Progenitor cell of endocrine pancreas (in vitro differentiated cells): ENCODE measurements at places on chromosomes 4 and X.

GRCh38 chrX:37722595-37722994 lies 37.0 kb downstream of the XK start:
- no peaks in the 10 kb centered on the region for H3K27me3 ChIP-seq
- no peak overlapping the region for H3K27ac ChIP-seq
- H3K36me3 ChIP-seq = peaks cover 2% of the 10 kb centered on the region
- DNase-seq = no peak
- no peaks in the 10 kb centered on the region for H3K4me1 ChIP-seq
- H3K4me3 ChIP-seq = no peak overlapping the region

- H3K4me3 ChIP-seq = no peak overlapping the region
- H3K27ac ChIP-seq = no peak overlapping the region
- H3K4me1 ChIP-seq = peaks cover 21% of the 10 kb centered on the region
- no peaks in the 10 kb centered on the region for H3K27me3 ChIP-seq
- H3K36me3 ChIP-seq = peaks cover 7% of the 10 kb centered on the region
- DNase-seq = no peak
Measured at GRCh38 chr4:3344596-3344995, 51.8 kb downstream of the RGS12 start.

GRCh38 chr4:145108128-145108527 lies 10.0 kb downstream of the ABCE1 start:
- H3K36me3 ChIP-seq = peaks cover 24% of the 10 kb centered on the region
- H3K4me3 ChIP-seq = no peak overlapping the region
- H3K4me1 ChIP-seq = no peaks in the 10 kb centered on the region
- H3K27me3 ChIP-seq = no peaks in the 10 kb centered on the region
- H3K27ac ChIP-seq = no peak overlapping the region

- DNase-seq = no peak
- no peaks in the 10 kb centered on the region for H3K4me1 ChIP-seq
- no peak overlapping the region for H3K27ac ChIP-seq
- no peaks in the 10 kb centered on the region for H3K36me3 ChIP-seq
Measured at GRCh38 chr4:64643841-64644240, 234.6 kb upstream of the TECRL start.

- peaks cover 17% of the 10 kb centered on the region for H3K27me3 ChIP-seq
- H3K4me3 ChIP-seq = no peak overlapping the region
- peaks cover 13% of the 10 kb centered on the region for H3K4me1 ChIP-seq
- no peaks in the 10 kb centered on the region for H3K36me3 ChIP-seq
Measured at GRCh38 chrX:30302956-30303355, 6.2 kb downstream of the NR0B1 start.

GRCh38 chr4:54090804-54091623 lies 8.9 kb upstream of the GSX2 start:
- no peak for DNase-seq
- H3K27ac ChIP-seq = no peak overlapping the region
- H3K4me1 ChIP-seq = peaks cover 15% of the 10 kb centered on the region
- no peaks in the 10 kb centered on the region for H3K36me3 ChIP-seq
- H3K4me3 ChIP-seq = peak overlapping the region; percentile 74
- peaks cover 92% of the 10 kb centered on the region for H3K27me3 ChIP-seq

GRCh38 chr4:94448815-94449375 lies 2.8 kb upstream of the PDLIM5 start:
- H3K27me3 ChIP-seq = no peaks in the 10 kb centered on the region
- no peak overlapping the region for H3K4me3 ChIP-seq
- no peak for DNase-seq
